ENCODE measurements at places on chromosomes 3 and 15.
A peak's percentile ranks its signal among the peaks of the same experiment; 100 is the strongest.

- DNase-seq: no peak
Measured at GRCh38 chr15:74802862-74803447, 9.7 kb upstream of the LMAN1L start.

DNA sequence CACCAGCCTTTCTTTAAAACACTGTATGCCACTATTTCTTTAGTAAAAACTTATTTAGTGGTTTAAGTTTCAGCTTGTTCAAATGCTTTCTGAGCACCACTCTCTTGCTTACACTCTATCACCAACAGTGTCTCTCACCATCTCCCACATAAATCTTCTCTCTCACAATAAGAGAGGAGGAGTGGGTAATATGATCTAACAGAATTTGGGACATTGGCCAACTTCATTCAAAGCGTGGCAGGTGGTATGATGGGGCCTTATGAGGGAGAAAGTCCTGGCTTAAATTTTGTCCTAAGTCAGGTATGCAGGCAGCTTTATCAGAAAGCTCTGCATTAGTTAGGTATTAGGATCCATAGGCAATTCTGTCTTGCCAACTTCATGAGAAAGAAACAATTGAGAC lies 1132.5 kb downstream of the TUSC7 start:
- DNase-seq: no peak

DNA sequence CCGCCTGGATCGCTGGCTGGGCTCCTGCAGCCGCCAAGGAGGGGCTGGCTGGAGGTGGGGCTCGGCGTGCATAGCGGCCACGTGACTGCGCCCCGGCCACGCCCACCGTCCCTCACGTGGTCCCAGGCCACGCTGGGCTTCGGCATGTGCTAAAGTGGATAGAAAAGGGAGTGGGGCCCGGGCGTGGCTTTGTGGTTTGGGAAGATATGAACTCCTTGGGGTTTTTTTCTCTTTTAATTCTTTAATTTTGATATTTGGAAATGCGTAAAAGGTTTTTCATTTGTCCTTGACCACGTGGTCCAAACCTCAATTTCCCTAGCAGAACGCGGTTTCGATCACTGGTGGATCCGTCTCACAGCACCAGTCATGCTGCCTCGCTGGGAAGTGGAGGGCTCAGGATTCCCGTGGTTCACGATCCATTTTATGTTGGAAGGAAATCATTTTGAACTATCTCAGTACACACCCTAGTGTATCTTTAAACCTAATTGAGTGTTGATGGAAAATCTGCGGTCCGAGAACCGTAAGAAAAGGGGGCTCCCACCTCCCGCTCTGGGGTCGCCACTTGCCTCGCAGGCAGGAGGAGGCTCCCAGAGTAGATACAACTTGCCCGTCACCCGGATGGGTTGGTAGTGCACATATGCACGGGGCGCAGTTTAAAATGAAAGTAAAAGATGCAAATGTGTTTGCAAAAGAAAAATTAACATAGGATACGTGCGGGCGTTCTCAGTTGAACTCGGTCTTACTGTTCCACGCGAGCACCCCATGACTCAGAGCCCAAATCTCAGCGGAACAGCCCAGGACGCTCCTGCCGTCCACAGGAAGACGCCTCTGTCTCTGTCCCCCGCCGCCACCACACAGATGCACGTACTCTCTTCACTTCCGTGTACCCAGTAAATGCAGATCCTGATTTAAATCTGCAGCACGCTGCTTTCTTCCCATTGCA lies 141.9 kb downstream of the PGPEP1L start:
- DNase-seq: peak; percentile 55

- DNase-seq: no peak
Measured at GRCh38 chr15:43915631-43916325, 89.0 kb downstream of the WDR76 start.

DNA sequence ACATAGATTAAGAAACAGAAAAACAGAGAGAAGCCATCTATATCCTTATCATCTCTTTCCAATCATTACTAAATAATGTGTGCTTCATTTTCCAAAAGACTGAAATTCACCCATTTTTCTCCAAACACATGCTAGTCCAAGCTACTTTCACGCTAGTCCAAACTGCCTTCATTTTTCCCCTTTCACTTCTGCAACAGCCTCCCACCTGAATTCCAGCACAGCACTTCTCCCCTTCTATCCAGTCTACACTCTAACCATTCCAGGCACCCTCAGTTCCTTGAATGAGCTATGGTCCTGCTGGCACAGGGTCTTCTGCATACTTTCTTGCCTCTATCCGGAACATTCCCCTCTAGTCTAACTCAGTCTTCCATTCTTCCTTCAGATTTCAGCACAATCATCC lies 112.0 kb downstream of the THRB start:
- no peak for DNase-seq

- no peak for DNase-seq
Measured at GRCh38 chr3:46892285-46893145, 15.0 kb downstream of the PTH1R start.

DNA sequence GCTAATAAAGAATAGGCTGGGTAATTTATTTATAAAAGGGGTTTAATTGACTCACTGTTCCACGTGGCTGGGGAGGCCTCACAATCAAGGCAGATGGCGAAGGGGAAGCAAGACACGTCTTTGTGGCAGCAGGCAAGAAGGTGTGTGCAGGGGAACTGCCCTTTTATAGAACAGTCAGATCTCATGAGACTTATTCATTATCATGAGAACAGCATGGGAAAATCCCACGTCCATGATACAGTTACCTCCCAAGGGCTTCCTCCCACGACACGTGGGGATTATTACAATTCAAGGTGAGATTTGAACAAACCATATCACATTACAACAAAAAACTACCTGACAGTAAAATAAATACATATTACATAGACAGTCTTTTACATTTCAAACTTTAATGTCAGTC lies 414.9 kb downstream of the NAALADL2 start:
- DNase-seq: no peak

GRCh38 chr3:154111365-154111935 lies 9.7 kb upstream of the ARHGEF26 start:
- no peak for DNase-seq

DNA sequence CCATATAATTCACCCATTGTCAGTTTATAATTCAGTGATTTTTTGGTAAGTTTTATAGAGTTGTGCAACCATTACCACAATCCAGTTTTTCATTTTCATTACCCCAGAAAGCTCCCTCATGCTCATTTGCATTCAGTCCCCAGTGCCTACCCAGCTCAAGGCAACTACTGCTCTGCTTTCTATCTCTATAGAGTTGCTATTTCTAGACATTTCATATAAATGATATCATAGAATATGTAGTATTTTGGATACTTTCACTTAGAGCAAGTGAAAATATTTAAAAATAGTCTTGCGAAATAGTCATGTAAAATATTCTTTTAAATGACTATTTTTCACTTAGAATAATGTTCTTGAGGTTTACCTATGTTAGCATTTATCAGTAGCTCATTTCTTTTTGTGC lies 42.1 kb downstream of the ZNF654 start:
- no peak for DNase-seq

- DNase-seq: no peak
Measured at GRCh38 chr3:151387842-151388241, 3.3 kb upstream of the P2RY12 start.

- no peak for DNase-seq
Measured at GRCh38 chr15:65772930-65773329, 19.2 kb downstream of the DENND4A start.

GRCh38 chr15:24971052-24971451 lies 16.3 kb downstream of the SNRPN start:
- DNase-seq: no peak

DNA sequence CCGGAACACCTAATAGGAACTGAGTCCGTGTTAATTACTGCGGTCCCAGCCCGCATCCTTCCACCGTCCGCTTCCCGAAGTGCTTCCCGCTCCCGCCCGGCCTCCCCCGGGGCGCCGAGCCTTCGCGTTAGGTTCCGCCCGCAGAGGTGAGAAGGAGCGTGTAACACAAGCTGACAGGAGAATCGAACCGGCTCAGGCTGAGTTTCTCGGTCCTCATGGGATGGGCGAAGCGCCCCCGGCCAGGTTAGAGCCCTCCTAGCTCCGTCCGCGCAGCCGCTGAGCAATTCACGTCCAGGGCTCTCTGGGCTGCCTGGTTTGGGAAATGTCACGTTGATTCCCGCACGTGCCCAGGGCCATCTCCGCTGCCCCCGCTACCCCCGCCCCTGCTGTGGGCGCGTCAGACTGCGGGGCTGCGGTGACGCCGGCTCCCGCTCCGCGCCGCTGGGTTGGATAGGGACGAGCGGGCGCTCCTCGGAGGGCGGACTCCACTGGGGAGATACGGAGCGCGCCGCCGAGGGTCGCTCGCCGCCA lies 954 bp downstream of the CLDN11 start:
- no peak for DNase-seq

GRCh38 chr3:13479332-13479581 lies 849 bp upstream of the HDAC11 start:
- no peak for DNase-seq

DNA sequence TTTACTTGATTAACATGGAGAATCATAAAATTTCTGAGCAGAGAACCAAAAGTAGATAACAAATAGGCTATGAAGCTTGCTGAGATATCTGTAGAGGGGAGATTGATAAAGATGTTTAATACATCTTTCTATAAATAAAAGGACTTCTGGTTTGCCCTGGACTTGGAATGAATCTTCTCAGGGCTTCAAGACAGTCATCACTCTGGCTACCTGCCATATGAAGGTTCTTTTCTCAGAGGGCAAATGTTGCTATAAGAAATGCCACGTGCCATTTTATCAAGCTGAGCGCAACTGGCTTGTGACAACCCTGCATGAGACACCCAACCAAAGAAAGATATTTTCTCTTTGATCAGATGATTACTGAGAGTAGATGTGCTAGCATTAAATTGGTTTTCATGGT lies 192.5 kb downstream of the WNT5A start:
- DNase-seq: no peak

- no peak for DNase-seq
Measured at GRCh38 chr3:59535791-59536221, 486.0 kb upstream of the CFAP20DC start.

GRCh38 chr3:144362126-144362525 lies 390.5 kb downstream of the DIPK2A start:
- DNase-seq: no peak

DNA sequence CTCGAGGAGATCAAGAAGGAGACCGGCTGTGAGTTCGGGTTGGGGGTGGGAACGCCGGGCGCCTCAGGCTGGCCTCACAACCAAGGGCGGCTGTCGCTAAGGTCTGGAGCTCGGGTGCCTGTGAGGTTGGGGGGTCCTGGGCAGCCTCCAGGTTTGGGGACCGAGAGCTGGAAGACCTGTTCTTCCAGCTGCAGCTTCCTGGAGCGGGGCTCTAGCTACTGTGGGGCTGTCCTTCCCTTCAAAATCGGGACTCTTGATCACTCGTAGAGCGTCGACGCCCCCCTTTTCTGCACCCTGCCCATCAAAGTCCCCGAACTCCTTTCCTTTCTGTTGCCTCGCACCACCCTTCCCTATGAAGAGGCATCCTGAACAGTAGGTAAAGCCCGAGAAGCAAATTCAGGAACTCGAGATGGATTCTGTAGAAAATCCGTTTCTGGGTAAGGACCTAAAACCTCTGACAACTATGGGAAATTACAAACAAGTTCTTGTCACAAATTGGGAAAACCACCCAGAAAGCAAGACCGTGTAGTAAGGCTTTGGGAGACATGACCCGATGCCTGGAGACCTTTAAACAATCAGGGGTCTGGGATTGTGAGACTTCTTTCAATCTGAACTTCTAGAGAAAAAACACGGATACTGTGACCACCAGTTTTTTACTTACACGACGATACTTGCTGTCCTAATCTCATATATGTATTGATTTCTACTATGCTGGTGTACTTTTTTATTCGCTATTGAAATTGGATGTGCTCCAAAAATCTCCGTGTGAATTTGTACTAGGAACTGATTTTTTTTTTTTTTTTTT lies 556 bp downstream of the CHP1 start:
- DNase-seq: no peak

GRCh38 chr3:32109256-32109655 lies 2.8 kb downstream of the GPD1L start:
- DNase-seq: no peak

- DNase-seq: no peak
Measured at GRCh38 chr15:73935547-73935946, 9.3 kb downstream of the LOXL1 start.

GRCh38 chr15:99170476-99171065 lies 65.7 kb downstream of the SYNM start:
- DNase-seq: no peak

- DNase-seq: no peak
Measured at GRCh38 chr15:67805008-67805665, 20.2 kb upstream of the SKOR1 start.

DNA sequence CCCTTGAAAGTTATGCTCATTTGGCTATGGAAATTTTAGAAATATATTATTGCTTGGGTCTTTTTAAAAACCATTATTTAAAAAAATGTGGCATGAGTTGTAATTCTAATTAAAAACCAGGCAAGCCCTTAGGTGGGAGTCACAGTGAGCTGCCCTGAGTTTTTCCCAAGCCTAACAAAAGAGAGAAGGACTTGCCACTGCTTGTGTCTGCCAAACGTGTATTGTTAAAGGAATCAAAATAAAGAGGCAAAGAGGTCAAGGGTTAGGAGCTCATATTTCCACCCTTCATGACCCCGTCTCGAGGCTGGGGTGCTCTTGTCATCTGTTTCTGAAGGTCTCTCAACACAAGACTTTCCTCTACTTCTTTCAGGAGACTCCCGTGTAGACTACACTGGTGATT lies 321.1 kb downstream of the ZIC1 start:
- DNase-seq: no peak

GRCh38 chr3:18789734-18790133 lies 358.6 kb upstream of the KCNH8 start:
- no peak for DNase-seq

DNA sequence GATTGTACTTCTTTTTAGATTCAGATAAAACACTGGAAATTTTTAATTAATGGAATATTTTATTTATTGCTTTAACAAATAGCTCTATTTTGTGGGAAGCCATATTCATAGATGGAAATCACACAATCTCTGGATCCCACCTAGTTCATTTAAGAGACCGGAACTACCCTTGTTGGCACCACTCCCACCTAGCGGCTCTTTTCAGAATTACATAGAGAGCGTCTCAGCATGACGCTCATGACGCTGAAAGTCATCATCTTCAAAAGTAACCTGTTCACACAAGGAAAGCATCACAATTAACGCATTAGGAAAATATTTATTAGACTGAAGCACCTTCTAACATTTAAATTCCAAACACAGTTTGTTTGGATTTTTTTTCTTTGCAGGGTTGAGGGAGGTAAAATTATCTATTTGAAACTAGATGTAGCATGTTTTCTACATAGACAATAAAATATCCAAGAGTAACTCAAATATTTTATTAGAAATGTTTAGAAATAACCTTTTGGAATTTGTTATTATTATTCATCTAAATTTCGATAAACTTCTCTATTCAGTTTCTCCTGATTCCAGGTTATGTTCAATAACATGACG lies 214.9 kb upstream of the ARRDC4 start:
- no peak for DNase-seq

- no peak for DNase-seq
Measured at GRCh38 chr3:108125550-108126071, 34.8 kb upstream of the CD47 start.

DNA sequence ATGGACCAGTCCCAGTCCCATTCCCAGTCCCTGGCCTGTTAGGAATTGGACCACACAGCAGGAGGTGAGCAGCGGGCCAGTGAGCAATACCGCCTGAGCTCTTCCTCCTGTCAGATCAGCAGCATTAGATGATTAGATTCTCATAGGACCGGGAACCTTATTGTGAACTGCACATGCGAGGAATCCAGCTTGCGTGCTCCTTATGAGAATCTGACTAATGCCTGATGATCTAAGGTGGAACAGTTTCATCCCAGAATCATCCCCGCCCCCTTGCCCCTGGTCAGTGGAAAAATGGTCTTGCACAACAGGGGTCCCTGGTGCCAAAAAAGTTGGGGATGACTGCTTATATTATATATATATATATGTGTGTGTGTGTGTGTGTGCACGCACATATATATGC lies 63.1 kb downstream of the IFT57 start:
- no peak for DNase-seq

Data from T1000 (cell line).